Immature natural killer cell (primary cell): ENCODE measurements at places on chromosomes 2 and 18.

DNA sequence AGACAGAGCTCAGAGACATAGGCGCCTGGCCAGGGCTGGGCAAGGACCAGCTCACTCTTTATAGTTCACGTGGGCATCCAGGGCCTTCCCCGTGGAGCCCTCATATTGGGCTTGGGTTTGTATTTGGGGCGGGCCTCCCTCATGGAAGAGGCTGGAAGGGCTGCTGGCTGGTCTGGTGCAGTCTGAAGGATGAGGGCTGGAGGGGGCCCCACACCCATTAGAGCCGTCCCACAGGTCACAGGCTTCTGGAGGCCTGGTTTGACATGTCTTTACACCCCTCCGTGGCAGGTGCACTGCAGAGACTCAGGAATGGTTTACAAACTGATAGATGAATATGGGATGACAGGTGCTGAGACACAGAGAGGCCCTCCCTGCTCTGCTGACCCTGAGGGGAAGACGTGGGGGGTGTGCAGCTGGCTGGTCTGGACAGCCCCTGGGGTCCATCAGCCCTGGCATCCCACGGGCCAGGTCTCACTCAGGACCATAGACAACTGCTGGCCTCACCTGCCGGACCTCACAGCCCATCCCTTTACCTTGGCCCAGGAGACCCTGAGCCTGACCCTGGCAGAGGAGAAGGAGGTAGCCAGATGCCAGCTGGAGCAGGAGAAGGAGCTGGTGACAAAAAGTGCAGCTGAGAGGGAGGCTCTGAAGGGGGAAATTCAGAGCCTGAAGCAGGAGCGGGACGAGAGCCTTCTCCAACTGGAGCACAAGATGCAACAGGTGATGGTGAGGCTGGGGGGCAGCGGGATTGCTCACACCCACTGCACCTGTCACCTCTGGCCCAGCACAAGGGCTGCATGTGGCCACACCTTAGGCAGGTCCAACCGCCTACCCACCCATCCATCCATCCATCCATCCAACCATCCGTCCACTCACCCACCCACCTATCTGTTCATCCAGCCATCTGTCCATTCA lies 43.9 kb downstream of the CROCC2 start:
- no peak for DNase-seq

- DNase-seq: no peak
Measured at GRCh38 chr2:228927028-228928010, 343.8 kb downstream of the PID1 start.

DNA sequence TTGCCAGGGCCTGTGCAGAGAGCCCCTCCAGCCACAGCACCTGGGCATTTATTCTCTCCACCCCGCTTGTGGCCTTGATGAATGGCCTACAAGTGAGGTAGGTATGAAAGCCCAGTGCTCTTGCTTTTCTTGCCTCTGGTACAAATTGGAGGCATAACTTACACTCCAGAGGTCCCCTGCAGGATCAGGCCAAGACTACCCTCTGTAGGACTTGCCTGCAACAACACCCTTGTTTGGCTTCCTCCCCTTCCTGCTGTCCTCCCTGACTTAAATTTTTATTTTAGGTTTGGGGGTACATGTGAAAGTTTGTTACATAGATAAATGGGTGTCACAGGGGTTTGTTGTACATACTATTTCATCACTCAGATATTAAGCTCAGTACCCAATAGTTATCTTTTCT lies 95.7 kb downstream of the CDC42EP3 start:
- no peak for DNase-seq

GRCh38 chr2:162091325-162092007 lies 17.5 kb upstream of the DPP4 start:
- DNase-seq: no peak

DNA sequence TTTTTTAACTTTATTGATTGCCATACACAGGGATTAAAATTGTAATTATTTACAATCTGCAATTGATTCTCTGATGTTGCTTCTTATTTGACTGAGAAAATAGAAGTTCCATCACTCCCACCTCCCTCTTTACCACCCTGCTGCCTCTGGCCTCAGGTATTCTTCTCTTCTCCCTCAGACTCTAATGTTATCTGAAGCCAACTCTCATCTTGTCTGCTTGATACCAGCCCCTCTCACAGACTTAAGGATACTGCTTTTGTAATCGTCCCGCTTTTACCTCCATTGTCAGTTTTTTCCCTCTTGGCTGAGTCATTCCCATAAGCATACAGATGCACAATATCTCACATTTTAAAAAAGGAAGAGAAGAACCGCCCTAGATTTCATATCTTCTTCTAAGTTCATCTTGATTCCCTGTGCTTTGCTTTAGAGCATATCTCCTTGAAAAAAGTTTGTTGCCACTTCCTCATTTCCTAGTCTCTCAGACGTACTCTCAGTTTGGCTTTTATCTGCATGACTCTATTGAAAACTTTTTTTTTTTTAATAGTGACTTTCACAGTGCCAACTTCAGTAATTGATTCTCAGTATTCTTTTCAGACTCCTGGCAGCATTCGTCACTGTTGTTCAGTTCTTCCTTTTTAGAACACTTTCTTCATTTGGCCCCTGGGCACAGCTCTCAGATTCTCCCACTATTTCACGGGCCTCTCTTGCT lies 31.1 kb downstream of the SPAG16 start:
- DNase-seq: no peak

DNA sequence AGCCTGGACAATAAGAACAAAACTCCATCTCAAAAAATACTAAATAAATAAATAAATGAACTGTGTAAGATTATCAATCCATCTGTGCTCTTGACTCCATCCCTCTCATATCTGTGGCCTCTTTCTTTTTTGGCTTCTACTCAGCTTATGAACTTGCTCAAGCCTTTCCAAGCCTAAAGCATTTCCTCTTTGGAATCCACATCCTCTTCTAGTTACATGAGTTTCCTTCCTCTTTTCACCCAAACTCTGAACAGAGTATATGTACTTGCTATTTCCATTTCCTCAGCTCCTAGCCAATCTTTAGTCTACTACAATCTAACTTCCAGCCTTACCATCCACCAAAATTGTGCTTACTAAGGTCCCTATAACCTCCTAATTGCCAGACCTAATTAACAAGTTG lies 2.5 kb upstream of the DNAJC10 start:
- no peak for DNase-seq

DNA sequence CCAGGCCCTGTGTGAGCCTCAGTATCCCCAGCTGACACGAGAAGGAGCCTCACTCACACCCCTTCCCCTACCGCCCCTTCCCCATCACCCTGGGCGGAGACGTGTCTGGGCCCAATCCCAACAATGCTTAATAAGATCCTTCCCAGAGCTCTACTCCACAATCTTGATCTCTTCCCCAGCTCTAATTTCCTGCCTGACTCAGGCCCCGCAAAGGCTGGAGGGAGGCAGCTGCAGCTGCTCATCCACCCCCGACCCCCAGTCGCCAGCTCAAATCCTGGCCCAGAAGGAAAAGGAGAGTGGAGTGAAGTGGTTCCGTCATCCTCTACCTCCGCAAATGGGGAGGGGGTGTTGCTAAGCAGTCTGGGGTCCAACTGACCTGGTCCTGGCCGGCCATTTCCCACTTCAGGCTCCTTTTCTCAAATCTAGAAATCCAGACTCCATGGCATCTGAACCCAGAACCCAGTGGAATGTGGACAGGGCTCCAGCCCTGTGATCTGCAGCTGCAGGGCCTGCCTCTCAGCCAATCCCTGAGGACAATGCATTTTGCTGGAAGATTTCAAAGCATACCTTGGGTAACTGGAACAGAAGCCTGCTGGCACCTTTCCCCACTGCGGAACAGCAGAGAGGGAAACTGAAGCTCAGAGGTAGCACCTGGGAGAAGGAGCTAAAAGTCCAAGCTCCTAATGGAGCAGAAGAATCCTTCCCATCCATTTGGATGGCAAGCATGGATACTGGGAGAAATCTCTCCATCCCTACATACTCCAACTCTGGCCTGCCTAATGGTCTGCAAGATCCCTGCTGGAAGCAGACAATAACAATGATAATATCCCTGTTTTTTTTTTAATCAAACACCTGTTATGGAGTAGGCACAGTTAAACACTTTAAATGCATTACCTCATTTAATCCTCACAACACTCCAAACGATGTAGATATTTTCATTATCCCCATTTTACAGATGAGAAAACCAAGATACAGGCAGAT lies 5.6 kb upstream of the TNS1 start:
- no peak for DNase-seq

DNA sequence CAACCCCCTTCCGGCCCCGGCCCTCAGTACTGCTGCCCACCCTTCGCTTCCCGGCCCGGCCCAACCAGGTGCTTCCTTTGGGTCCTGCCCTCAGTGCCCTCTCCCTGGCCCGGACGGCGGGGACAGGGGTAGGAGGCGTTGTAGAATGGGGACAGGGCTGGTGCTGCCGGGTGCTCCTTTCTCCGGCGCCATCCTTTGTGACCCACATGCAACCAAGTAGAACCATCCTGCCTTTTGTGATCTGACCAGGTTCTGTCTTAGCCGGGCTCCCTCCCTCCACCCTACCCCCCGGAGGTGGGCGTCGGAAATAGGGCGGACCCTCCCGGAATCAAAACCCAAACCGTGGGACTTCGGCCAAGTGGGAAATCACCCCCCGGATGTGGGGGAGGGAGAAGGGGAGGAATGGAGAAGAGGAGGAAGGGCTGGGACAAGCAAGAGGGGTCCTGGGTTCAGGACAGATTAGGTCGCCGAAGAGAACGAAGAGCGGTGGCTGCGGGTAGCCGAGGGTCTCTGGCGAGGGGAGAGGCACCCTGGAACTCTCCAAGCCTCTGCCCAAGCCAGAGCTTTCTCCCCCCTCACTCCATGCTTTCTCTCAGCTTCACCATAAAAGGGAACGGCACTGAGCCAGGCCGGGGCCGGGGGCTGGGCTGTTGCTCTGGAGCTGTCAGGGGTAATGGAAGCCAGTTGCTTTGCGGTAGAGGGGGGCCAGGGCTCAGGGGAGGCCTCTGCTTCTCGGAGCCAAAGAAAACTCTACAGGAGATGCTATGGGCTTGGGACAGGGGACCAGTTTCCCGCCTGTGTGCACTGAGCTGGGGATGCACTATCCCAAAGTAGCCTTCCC lies 756 bp upstream of the OST4 start:
- no peak for DNase-seq

DNA sequence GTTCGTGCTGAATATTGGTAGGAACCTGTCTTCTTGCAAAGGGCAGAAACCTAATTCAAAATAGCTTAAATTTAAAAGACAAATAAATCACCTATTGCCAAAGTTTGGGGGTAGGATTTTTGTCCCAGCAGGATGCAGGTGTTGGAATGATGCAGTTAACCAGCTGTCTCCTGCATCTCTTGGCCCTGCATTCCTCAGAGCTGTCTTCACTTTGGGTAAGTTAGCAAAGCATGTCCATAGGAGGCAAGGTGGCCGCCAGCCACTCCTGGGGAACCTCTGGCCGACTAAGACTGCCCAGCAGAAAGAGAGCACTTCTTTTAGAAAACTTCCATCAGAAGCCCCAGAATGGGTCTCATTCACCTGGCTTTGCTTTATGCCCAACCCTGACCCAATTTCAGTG lies 20.5 kb upstream of the NYAP2 start:
- no peak for DNase-seq

- DNase-seq: no peak
Measured at GRCh38 chr2:11050565-11050964, 104.7 kb upstream of the SLC66A3 start.

DNA sequence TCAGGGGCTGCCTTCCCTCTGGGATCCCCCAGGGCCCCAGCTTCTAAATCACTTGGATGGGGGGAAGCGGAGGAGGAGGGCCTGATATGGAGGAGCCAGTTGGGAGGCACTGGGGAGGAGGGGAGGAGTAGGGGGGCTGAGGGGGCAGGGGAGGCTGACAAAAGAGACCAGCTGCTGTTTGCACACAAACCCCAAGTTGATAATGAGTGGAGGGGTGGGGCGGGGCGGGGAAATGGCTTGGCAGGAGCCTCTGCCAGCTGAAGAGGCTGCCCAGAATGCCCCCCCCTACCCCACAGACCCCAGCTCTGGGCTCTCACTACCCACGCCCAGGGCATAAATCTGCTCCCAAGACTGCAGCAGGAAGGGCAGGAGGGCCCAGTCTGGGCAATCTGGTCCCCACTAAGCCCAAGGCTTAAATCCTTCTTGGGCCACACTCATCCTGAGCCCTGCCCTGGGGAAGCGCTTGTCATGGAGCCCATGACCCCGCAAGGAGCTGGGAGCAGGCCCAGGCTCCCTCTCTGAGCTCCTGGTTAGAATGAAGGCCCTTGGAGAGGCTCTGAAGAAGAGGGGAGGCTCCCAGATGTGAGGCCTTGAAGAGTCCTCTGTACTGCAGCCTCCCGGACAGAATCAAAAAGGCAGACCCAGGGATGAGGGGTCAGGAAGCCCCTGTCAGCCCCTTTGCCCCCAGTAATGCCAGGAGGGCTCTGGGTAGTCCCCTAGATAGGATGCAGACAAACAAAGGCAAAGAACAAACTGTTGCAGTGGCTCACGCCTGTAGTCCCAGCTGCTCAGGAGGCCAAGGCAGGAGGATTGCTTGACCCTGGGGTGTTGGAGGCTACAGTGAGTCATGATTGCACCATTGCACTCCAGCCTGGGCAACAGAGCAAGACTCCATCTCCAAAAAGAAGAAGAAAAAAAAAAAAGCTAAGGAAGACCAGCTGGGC lies 24.8 kb upstream of the PTMA start:
- DNase-seq: no peak

GRCh38 chr18:10271481-10271880 lies 183.0 kb upstream of the APCDD1 start:
- DNase-seq: no peak

GRCh38 chr2:232628466-232629128 lies 4.8 kb upstream of the EFHD1 start:
- no peak for DNase-seq

GRCh38 chr18:2716394-2717326 lies 61.1 kb downstream of the SMCHD1 start:
- no peak for DNase-seq

DNA sequence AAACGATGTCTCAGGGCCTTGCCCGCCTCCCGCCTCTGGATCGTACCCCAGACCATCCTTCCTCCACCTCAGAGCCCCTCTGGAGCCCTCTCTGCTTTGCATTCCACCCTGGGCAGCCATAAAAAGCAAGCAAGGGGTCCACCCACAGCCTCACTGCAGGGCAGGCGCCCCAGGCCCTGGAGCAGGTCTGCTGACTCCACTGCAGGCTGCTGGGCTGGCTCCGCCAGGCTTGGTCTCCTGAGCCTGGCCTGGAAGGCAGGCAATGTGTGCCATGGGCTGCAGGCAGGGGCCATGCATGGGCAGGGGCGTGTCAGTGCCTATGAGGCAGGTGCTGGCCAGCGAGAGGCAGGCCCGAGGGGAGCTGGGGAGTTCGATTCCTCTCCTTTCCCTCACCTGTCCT lies 186.0 kb downstream of the ANKRD30B start:
- DNase-seq: no peak

- no peak for DNase-seq
Measured at GRCh38 chr2:71782323-71782722, 329.0 kb downstream of the DYSF start.

GRCh38 chr2:168087401-168087800 lies 160.0 kb downstream of the STK39 start:
- DNase-seq: no peak

DNA sequence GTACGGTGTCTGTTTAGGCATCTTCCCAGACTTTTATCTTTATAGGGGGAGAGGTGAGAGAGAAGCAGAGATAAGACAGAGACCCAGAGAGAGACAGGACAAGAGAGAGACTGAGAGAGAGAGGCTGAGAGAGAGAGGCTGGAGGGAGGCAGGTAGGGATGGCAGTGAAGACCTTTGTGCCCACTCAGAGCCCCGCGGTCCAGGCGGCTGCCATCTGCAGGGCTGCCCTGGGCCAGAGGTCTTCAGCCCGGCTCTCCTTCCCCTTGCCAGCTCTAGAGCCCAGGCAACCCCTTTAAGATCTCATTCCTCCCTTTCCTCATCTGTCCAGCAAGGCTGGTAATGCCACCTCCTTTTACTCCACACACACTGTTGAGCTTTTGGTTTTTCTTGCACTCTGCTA lies 610.0 kb downstream of the GALR1 start:
- no peak for DNase-seq
